Hematopoietic multipotent progenitor cell treated with erythropoietin and hydrocortisone succinate and interleukin-3 and kit ligand, for 8 days (in vitro differentiated cells): ENCODE measurements at places on chromosomes 12 and 14.
A peak's percentile ranks its signal among the peaks of the same experiment; 100 is the strongest.

DNA sequence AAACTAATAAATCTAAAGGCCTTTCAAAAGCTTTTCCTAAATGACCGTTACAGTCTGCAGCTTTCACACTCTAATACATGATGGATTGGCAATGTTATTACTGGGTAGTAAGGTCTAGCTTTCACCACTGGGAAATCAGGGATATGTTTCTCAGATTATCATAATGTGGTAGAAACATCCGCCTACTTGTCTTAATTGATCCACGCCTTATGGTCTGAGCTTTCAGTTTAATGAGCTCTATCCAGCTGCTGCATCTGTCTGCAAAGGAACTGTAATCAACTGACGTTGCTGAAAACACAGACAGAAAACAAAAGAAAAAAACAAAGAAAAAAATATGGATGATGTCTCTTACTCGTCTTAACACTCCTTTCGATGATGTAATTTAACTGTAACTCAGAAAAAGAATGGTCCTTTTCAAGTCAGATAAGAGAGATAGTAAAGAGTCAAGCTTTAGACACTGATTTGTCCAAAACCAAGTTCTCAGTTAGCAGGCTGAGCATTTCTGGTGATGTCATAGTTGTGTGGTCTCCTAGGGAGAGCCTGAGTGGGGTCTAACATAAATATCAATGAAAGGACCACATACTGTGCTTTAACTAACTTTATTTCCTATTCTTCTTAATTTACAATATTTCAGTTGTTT, 85.9 kb downstream of the C2CD5 start:
- DNase-seq = no peak

- no peak for DNase-seq
These were observed 12.3 kb downstream of the SCARB1 start for GRCh38 chr12:124851342-124851741.

GRCh38 chr12:30862486-30862885, 64.1 kb upstream of the TSPAN11 start:
- DNase-seq = peak; percentile 57

GRCh38 chr12:12723149-12723680, 6.0 kb downstream of the CDKN1B start:
- peak; percentile 48 for DNase-seq

DNA sequence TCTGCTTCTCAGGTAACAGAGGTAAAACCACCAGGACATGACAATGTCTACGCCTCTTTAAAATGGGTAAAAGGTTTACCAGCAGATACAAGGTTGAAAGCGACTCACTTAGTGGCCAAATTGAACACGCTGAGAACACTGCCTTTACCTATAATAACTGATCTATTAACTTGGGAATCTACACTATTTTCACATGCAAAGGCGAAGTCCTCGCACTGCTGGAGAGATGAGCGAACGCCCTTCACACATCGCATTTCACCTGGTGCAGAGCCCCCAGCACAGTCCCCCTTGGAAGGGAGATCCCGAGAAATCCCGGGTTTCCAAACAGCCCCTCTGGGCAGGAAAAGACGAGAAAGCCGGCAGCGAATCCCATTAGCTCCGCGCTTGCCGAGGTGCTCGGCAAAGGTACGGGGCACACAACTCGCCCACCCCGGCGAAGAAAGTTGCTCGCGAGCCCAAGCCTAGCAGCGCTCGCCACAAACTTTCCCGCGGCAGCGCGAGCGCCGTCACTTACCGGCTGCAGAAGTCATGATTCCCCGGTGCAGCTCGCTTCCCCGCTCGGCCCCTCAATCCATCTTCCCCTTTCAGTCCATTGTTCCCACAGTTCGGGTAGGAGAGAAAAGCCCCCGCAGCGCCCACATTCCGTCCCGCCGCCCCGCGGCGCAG, 423 bp downstream of the FGD6 start:
- peak; percentile 45 for DNase-seq

DNA sequence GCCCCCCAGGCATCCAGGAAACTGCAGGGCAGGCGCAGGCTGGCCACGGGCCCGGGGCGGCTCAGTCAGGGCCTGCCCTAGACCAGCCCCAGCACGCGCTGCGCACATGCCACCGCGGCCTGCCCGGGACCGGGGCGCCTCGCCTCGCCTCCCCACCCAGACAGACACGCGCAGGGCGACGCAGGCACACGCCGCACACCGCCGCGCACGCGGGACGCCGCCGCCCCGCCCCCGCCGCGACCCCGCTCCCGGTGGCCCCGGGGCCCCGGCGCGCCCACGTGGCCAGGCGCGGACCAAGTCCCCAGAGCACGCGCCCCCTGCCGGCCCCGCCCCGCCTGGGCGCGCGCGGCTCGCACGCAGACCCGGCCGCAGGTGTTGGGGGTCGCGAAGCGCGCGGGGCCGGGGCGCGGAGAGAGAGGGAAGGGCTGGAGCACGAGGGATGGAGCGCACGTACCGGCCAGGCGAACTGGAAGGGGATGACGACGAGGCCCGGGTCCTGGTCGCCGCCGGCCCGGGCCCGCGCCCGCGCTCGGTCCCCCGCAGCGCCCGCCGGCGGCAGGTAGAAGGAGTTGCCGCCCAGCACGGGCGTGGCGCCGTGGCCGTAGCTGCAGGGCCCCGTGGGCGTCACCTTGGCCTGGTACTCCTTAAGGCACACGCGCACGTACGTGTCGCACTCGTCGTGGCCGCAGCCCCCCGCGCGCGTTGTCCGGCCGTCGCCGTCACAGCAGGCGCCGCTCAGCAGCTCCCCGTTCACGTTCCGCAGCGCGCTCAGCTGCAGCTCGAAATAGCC, 1.1 kb downstream of the JAG2 start:
- no peak for DNase-seq

DNA sequence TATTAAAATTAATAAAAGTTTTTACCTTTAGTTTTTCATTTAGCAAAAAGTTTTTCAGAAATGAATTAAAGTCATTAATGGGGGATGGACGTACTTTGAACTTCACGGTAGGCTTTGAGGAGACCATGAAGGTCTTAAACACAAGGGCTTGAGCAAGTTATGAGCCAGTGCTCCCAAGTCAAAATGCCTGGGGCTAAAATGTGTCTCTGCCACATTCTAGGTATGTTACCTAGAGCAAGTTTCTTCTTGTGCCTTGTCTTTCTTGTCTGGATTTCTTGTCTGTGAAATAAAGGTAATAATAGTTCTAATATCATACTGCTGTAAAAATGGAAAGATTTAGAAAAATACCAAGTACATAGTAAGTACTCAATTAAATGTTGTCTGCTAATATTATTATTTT, 132.7 kb upstream of the USP15 start:
- no peak for DNase-seq

- DNase-seq = peak; percentile 24
These were observed 7.3 kb upstream of the MGP start for GRCh38 chr12:14892726-14893505.

- no peak for DNase-seq
These were observed 1.3 kb upstream of the KCNH5 start for GRCh38 chr14:63046339-63047268.

- DNase-seq = peak; percentile 14
These were observed 76.9 kb upstream of the PSMA6 start for GRCh38 chr14:35215110-35215813.

DNA sequence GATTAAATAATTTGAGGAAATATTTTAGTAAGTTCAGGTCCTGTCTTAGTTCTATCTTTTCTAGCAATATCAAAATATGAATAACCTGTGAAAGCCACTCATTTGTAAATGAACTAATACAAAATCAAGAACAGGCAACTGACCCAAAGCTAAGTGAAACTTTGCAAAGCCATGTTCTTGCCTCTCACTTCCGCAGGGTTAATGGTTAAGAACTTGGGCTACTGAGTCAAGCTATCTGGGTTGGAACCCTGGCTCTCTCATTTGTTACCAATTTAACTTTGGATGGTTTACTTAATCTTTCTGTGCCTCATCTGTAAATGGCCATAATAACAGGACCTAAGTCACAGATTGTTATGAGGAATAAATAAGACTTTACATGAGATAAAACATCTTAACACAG, 2.8 kb downstream of the KIF21A start:
- no peak for DNase-seq

DNA sequence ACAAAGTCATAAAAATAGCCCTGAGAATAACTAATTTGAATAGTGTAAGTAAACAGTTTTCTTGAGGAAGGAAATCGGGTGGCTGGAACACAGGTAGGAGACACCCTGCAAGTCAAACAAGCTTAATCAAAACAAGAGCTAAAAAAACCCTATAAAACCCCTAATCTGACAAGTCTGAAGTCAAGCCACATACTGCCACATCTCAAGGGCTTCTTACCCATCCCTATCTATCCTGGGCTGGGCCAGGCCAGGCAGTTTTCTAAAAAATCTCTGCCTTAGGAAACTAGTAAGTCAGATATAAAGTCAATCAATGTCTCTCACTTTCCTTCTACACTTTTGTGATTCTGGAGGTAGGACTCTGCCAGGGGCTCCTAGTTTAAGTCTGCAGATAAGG, 15.3 kb downstream of the UBE2N start:
- no peak for DNase-seq

DNA sequence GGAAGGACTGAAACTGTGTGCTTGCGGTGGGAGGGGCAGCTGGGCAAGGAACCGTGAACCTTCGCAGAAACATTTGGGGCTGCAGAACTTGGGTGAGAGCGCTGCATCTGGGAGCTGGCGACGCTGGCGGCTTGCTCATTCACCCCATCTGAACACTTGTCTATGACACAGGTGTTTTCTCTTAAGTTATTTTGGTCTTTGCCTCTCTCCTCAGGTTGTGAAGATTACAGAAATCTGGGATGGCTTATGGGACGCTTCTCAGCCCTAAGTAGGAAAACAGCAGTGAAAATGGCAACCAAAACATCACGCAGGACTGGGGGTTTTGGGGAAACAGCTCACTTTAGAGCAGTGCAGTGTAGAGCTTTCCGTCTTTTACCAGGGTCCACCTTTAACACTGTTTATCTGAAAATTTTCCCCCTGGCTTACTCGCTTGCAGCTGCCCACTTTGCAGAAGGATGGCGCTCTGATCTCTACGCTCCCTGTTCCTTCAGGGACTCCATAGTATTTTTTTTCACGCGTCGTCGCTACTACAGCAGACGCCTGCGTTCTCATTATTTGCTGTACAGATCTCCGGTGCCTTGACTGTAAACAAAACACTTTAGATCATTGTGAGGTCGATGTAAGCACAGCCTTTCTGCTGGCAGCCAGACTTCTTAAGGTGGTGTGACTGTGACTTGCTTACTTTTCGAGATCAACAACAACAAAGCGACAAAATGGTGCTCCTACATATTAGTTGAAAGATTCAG, 2.7 kb upstream of the CDKN1B start:
- peak; percentile 72 for DNase-seq

DNA sequence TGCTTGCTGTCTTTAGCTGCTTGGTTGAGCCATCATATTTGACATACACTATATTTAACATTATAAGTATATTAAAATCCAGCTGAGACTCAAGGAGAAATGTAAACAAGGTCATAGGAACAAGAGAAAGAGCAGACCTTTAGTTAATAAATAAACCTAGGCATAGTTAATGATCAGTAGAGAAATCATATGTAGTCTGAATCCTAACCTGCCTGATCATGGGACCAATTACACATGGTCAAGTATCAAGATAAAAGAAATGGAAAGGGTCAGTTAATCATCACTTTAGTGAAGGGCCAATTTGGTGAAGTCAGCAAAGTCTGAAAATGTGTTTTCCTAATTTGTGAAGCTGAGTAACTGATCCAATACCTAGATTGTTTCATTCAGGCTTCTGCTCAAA, 7.5 kb downstream of the RNF212B start:
- DNase-seq = no peak

- peak; percentile 60 for DNase-seq
These were observed 9.2 kb downstream of the CD69 start for GRCh38 chr12:9751204-9752144.

DNA sequence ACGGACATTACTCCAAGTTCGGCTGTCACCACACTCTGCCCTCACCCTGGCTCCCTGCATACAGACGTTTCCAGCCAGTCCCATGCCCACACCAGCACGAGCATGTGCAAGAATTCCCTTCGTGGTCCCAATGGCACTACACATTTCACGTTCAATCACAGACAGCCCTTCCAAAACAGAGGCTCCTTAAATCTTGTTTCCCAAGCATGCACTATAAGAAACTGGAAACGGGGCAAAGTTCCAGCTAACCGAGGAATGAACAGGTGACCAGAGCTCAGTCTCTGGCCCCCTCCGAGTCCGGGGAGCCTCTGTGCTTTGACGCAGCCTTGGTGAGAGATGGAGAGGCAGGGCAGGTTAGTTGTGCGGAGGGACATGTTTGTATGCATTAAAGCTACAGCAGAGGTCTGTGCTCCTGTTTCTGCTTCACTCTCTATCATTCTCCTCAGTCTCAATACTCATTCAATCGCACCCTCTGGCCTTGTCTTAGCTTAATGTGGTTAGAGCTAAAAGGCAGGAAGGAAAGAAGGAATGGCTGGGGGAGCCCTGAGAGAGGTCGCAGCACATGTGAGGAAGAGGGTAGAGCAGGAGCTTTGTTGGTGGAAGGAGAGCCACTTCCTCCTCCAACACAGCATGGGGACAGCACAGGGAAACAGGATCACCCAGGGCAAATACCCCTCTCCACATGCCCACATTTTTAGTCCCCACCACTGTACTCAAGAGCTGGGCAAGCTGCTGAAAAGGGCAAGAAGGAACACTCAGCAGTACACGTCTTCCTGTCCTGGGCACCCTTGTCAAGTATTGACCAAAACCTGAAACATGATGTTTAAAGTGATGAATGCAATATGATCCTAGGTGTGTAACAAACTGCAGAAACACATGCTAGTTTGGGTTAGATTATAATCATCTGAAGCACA, 12.2 kb upstream of the SELPLG start:
- DNase-seq = no peak

DNA sequence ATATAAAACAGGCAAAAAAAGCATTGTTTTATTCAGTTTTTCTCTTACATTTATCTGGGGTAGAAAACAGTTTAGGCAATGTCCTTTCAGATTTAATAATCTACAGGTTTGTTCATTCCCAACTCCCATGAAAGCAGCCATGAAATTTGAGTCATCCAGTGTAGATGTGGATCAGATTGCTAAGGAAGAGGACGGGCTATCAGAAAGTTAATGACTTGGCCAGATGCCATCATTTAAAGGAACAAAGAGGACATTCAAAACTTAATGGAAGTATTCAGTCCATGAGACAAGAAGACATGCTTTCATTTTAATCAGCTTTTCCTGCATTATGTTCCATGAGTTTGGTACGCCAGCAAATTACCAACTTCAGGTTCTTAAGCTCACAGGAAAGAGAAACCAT, 31.1 kb upstream of the POC1B start:
- no peak for DNase-seq

- DNase-seq = no peak
These were observed 475.1 kb downstream of the TRHDE start for GRCh38 chr12:72747111-72747849.

GRCh38 chr12:44677724-44678123, 198.4 kb downstream of the NELL2 start:
- DNase-seq = no peak
